ENCODE measurements at places on chromosomes 7 and 10.

- DNase-seq: no peak
These were observed 3.1 kb upstream of the TAS2R38 start for GRCh38 chr7:141976524-141977245.

GRCh38 chr10:28468707-28469483 lies 64.0 kb upstream of the WAC start:
- DNase-seq: no peak

GRCh38 chr7:152868122-152869040 lies 108.8 kb downstream of the ACTR3B start:
- no peak for DNase-seq

DNA sequence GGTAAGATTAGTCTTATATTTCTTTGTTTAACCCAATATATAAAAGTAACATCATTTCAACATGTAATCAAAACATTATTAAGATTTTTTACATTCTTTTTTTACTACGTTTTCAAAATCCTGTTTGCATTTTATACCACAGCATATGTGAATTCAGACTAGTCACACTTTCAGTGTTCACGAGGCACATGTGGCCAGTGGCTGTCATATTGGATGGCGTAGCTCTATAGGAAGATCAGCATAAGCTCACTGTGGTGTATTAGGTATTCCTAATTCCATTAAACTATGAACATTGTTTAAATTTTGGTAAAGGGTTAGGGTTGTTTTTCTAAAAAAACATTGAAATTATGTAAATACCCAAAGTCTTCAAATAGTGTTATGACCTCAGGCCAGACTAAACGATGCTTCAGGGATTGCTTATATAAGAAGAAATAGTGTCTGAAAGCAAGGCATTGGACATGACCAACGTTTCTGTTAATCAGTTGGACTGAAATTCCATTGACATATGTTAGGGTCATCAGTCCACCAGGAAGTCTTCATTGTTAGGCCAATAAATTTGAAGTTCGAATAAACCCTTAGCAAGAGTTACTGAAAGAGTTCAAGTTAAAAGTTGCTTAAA lies 97.0 kb downstream of the BICC1 start:
- no peak for DNase-seq

DNA sequence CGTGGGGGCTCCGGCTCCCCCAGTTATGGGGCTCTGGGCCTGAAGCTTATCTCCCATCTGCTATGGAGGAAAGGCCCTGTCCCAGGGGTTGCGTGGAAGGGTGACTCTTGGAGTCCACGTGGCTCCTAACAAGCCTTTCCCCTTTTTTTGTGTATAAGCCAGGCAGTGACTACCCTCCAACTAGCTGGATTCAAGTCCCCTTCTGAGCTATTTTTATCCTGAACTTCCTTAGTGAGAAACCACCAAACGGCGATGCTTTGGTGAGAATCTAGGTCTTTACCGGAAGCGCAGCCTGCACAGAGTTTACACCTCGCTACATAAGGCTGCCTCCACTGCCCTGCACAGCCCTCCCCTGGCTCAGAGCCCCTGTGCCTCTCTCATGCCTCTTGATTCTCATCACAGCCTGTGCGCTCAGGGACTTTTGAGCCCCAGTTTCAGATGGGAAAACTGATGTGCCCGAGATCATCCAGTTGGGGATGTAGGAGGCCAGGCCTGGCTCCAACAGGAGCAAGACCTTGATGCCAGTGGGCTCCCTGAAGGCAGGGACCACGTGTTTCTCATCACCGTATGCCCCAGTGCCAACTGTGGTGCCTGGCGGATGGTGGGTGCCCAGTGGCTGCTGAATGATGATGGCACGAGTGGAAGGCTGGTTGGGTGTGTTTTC lies 102.3 kb upstream of the PPIF start:
- DNase-seq: no peak

DNA sequence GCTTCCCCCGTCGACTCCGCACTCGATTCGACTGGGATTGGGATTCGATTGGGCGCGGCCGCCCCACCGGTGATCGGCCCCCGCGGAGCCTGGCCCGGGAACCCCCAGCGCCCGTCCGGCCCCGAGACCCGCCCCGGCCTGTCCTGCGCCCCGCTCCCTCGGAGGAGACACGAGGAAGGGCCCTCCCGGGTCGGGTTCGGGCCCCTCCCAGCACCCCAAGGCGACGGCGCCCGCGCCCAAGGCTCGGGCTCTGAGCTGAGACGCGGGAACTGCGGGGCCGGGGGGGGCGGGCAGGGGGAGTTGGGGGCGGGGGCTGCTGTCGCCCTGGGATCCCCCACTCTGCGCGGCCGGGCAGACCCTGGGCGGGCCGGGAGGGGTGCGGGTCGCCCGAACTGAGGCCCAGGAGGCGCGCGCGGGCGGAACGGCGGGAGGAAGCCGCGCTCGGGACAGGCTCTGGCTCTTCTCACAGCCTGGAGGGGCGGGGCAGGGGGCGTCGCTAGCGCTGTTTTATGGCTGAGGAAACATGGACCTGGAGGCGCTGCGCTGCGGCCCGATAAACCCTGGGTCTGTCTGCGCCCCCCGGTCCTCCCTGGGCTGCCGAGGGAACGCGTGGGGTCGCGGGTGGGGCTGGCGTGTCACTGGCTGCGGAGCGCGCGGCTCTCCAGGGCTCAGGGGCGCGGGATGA lies 1.7 kb upstream of the NKX6-2 start:
- DNase-seq: no peak

DNA sequence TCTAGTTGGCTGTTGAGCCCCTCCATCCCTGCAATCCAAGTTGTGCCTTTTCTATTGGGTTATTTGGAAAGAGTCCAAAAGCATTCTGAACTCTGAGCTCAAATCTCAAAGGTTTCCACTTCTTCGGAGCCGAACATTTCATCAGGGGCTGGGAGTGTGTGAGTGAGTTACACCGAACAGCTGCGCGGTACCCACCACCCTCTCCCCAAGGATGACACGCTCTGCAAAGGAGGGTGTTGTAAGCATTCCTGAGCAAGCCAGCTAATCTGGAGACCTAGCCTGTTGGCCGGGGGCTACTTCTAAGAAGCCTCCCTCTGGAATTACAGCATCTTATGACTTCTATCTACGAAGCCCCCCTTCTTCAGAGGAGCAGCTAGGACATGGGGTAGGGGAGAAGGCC lies 270.5 kb downstream of the CREB5 start:
- no peak for DNase-seq

DNA sequence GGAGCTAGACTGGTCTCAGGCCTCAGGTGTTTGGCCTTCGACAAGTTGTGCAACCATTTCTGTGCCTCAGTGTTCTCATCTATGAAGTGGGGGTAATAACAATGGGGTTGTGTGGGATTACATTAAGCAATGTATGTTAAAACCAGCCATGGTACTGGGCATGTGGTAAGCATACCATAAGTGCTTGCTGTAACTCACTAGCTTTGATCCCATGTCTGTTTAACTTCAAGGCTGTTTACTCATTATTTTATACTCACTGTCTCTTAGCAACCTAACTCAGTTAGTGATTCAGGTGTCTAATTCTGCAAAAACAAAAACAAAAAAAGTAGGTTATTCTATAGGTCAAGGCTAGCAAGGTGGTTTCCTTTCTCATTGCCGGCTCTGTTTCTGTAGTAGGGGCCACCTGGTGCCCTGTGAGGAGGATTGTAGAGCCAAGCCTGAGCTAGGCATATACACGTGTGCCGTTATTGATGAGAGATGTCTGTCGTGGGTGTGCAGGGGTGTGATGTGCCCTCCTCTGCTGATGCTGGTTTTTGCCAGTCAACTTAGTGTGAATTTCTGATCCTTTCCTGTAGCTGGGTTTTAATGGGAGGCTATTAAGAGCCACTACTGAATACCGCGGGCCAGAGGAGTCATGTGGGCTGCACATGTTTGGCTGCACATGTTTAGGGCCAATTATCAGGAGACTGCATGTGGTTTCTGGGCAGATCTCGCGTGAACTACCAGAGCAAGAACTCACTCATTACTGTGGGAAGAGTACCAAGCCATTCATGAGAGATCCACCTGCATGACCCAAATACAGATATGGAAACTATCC lies 56.2 kb downstream of the EEPD1 start:
- no peak for DNase-seq

GRCh38 chr10:121595351-121595805 lies 2.9 kb downstream of the FGFR2 start:
- no peak for DNase-seq

GRCh38 chr7:147279514-147279913 lies 1162.9 kb downstream of the CNTNAP2 start:
- DNase-seq: no peak

GRCh38 chr7:27700501-27700900 lies 37.8 kb upstream of the HIBADH start:
- no peak for DNase-seq

- no peak for DNase-seq
These were observed 38.1 kb downstream of the PPIF start for GRCh38 chr10:79385392-79385795.

DNA sequence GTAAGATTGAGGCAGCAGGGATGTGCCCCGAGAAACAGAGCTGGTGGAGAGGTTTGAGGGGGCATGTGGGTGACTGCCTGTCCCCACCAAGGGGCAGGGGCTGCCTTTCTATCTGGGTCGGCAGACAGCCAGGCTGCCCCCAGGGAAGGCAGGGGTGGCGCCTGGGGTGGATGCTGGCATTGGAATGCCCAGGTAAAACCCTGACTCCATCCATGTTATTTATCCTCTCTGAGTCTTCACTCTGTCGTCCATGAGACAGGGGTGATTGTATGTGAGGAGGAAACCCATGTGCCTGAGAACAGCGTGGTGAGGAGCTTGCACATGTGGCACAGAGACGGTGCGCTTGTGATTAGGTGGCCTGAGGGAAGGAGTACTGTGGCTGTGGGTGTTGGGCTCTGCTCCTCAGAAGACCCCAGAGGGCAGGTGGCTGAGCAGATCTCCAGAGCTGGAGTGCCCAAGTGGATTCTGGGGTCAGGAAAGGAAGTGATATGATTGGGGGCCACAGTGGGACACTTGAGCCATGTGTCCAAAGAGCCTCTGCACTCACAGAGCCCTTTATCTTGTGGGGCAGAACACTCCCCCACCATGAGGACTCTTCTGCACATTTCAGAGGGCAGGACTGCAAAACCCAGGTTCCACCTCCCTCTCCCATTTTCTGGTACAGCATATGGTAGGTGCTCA lies 100.4 kb upstream of the RET start:
- no peak for DNase-seq

DNA sequence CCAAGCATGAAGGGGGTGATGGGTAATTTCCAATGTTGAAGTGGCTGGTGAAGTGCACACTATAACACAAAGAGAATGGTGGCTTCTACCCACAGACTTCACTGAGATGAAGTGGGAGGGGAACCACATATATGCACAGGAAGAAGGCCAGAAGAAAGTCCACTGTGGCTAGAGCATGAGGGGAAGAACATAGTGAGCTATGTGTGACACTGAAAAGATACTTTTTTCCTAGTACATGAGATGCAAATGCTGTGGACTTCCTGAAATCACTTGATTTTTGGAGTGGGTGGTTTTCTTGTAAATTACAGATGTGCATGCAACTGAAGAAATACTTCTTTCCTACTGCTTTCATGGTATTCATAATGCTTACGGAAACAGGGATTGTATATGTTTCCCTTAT lies 115.6 kb upstream of the PHYHIPL start:
- DNase-seq: no peak

DNA sequence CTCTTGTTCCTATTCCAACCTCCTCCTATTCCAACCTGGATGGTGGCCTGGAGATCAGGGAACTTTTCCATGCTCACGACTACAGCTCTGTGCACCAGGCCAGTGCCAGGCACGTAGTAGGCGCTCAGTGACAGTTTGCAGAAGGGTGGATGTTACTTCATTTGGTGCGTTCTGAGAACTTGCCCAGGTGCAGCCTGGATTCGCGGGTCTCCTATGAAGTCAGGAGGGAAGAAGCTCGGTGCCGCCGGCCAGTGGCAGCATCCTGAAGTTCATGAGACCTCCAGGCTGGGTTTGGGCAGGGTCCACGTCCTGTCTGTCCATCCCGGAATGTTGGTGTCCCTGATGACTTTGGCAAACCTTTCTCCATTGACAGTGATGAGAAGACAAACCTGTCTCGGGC lies 21.3 kb downstream of the LHPP start:
- no peak for DNase-seq

- no peak for DNase-seq
These were observed 45.9 kb upstream of the OIT3 start for GRCh38 chr10:72847681-72848080.

DNA sequence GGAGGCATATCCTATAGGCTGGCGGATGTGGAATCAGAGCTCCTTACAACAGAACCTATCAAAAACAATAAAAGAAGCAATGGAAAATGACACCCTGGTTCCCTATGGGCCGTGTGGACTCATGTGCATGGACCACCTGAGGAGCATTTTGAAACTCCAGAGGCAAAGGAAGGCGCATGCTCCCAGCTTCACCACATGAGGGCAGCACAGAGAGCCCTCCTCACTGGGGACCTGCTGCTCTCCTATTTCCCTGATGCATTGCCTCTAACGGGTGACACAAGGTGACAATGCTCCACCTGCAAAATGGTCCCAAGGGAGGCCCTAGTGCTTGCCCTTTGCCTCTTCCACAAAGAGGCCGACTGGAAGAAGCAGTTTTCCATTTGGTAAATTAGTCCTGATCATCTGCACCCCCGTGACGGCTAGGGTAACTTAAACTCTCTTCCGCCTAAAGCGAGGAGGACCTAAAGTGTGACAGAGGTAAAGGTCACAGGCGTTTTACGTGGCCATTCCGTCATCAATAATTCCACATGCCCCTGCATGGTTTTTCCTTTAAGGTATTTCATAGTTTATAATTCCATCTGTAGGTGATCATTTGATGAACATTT lies 67.7 kb downstream of the GPAM start:
- no peak for DNase-seq

GRCh38 chr7:101818287-101819071 lies 1.1 kb downstream of the CUX1 start:
- no peak for DNase-seq

Measured in stimulated activated CD4-positive, alpha-beta T cell treated with anti-CD3 and anti-CD28 coated beads, Interleukin-1b, Interleukin-23, amount 100 ng/mL, for 24 hours (primary cell).